ENCODE measurements at places on chromosomes 5 and 9.

DNA sequence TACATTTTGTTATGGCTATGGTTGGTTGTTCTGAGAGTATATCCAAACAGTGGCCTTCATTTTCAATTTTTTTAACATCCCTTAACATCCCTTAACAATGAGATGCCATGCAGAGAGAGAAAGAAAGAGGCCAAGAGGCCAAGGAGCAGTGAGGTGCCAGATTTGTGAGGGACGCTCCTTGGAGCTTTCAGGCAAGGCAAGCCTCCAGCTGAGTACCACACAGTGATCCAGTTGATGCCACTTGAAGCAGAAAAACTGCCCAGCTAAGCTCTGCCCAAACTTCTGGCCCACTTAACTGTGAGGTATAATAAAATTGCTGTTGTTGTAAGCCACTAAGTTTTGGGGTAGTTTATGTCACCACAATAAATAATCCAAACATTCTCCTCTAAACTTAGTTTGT, 22.6 kb upstream of the EMB start:
- no peak for DNase-seq

DNA sequence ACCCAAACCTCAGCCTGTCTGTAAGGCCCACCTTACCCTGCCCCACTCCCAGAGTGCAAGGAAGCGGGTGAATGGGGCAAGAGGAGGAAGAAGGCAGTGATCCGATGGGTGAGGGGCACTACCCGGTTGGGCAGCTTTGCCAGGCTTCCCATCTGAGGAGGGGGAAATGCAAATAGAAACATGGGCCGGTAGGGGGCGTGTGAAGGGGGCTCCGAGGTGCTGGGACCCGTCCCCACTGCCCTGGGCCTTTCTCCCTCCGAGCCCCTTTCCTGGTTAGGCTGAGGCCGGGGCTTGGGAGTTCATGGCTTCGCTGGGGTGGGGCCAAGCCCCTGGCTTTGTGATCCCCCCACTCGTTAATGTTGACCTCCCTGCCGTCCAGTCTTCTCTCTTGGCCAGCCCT, 23.6 kb upstream of the MYORG start:
- DNase-seq, result no peak

DNA sequence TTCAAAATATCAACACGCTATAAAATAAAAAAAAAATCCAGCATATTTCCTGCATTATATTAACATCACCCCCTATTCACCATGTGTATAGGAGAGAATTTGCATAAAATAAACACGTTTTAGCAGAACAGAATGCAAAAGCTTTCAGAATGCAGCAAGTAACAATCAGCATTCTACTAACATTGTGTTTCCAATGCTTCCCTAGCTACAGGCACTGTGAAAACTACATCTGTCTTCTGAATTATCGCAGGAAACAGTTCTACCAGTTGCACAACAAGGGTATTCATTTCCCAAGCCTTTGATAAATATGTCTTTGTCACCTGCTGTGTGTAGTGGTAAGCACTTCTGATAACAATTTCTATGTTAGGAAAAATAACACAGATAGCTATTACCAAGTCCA, 1015.8 kb downstream of the CDH18 start:
- no peak for DNase-seq

- DNase-seq, result no peak
These were observed 26.0 kb downstream of the RLN2 start for GRCh38 chr9:5278486-5278885.

DNA sequence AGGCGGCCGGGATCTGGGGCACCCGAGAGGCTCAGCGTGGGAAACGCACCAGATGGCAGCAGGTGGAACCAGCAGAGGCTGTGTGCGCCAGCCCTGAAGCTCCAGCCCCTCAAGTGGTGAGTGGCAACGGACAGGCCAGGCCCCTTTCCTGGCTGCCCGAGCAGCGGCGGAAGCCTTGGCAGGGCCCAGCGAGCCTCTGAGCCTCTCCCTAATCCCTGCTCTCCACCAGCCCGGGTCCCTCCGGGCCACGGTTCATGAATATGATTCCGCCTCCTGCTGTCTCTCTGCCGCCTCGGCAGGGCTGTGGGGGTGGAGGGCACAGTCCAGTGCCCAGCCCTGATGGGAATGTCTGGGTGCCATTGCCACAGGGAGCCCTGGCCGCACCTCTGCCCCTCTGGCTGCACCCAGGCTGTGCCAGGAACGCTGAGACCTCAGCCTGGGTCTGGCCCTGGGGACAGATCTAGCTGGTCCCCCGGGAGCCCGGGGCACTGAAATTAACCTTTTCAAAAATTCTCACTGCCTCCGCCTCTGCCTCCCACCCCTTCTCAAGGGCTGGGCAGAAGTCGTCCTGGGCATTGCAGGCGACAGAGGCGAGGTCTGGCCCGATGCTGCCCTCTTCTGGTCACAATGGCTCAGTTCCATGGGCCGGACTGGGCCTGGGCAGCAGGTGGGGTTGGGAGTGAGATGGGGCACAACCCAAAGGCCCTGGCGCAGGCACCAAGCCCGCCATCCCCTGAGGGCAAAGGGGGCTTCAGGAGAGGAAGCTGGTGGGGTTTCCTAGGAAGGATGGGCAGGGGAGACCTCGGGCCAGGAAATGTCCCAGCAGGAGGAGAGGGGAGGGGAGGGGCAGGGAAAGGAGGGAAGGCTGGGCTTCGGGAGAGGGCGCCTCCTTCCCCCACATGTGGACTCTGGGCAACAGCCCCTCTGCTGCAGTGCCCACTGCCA, 20.3 kb downstream of the CCDC187 start:
- peak; percentile 84 for DNase-seq

DNA sequence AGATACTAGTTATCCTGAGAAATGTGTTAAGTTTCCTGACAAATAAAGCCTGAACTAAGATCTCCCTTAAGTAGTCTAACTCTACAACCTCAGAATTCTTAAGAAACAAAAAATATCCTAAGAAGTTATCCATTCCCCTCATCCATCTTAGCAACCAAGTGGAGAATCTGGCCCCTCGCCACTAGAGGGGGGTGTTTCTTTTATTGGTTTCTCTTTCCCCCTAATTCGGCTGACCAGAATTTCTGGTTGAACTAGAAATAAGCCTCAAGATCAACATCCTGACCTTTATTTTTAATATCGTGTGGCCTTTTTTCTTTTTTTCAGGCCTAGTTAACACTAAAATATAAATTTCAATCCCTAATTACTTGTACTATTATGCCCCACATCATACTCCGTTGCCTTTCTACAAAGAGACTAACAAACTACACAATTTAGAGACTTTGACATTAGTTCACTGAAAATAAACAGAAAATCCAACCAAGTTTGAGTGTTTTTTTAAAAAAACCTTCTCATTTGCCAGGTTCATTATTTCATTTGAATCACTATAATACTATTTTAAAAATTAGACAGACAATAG, 14.3 kb upstream of the NR4A3 start:
- DNase-seq, result peak; percentile 71

DNA sequence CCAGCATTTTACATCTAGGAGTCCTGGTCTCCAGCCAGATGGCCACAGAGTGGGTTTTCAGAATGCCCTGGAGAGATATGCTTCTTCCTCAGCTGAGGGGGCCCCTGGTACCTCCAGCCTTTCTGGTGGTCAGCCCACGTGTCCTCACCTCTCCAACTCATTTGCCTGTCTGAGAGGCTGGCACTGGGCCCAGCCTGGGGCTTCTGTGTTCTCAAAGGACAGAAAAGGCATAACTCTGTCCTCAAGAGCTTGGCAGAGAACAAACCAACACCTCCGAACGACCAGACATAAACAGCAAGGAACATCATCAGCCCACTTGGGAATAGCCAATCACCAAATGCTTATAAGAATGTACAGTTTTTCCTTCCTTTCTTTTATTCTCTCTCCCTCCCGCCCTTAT, 17.1 kb downstream of the ENG start:
- no peak for DNase-seq

DNA sequence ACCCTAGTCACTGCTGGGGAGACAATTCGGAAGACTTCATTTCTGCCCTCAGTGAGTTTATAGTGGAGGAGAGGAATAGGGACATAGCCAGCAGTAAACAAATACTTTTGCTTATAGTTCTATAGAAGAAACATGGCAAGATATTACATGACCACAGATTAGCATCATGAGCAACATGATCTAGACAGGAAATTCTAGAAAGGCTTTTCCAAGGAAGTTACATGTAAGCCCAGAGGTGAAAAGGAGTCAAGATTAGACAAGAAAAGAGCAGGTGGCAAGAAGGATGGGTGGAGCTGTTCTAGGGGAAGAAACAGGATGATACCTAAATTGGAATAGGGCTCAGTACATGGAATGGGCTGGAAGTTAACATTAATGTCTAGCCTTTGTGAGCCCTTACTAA, 82.8 kb upstream of the MYO10 start:
- DNase-seq, result no peak

GRCh38 chr5:120134944-120135343, 329.2 kb upstream of the PRR16 start:
- no peak for DNase-seq
